Activated CD4-positive, alpha-beta T cell treated with anti-CD3 and anti-CD28 coated beads, Interleukin-2, amount 50 U/mL, for 16 hours (primary cell): ENCODE measurements at places on chromosomes 3 and 15.

DNA sequence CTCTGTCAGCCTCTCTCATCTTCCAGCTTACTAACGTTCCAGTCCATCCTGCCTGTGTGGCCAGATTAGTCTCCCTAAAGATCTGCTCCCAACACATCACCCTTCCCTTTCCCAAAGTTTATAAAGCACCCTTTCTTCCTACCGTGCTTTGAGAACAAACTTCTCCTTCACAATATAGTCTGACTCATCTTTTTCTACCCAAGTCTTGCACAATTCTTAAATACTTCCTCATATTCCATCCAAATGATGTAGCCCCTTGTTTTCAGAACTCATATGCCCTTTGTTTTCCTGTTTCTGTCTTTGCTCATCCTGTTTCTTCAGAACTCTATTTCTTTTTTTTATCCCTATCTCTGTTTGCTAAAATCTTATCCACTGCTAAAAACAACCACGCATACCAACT, 326.8 kb downstream of the MFSD1 start:
- no peak for DNase-seq

DNA sequence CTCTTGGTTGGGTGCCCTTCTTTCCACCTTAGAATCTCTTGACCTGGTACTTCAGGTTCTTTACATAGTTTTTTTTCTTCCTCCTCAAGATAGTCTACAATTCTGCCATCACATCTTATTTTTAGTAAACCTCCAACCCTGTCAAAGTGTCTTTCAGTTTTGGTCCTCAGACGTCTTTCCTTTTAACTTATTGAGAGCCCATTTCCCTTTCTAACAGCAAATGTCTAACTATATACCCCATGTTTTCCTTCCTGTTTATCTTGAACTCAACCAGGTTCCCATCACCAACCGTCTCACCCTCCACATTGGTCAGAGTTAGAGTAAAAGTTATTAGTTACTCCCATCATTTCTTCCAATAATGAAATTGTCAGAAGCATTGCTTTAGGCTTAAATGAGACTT, 10.4 kb downstream of the KBTBD12 start:
- DNase-seq, result no peak

GRCh38 chr15:85620690-85621049, 174.1 kb downstream of the KLHL25 start:
- DNase-seq, result no peak

GRCh38 chr3:191329654-191330529, at the start of gene UTS2B:
UTS2B (minus strand) TSS chr3:191330526; CDS start chr3:191282189, 48,337 bp downstream.
- DNase-seq, result peak; percentile 9

- peak; percentile 92 for DNase-seq
Measured at GRCh38 chr3:111541911-111542483, at the start of gene CD96. CD96 (plus strand) TSS chr3:111542197; CDS start chr3:111542249, 52 bp downstream.

GRCh38 chr3:71801986-71802385, 17.0 kb upstream of the PROK2 start:
- no peak for DNase-seq

DNA sequence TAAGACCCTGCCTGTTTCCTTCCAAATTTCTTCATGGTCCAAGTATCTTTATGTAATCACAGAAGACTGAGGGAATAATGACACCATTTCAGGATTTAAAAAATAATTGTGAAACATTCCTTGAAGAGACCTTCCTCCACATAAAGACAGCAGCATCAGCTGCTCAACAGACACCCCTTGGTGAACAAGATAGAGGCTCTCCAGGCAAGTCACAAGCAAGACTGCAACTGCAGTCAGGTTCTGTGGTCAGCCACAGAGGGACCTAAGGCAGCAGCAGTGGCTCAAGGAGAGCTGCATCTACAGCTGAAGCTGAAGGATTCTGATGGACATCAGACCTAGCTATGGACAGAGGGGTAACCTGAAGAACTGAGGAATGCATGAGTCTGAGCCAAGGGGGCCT, 97.2 kb upstream of the C3orf80 start:
- DNase-seq, result no peak

- DNase-seq, result no peak
Measured at GRCh38 chr3:48320996-48321395, 12.5 kb downstream of the SPINK8 start.

DNA sequence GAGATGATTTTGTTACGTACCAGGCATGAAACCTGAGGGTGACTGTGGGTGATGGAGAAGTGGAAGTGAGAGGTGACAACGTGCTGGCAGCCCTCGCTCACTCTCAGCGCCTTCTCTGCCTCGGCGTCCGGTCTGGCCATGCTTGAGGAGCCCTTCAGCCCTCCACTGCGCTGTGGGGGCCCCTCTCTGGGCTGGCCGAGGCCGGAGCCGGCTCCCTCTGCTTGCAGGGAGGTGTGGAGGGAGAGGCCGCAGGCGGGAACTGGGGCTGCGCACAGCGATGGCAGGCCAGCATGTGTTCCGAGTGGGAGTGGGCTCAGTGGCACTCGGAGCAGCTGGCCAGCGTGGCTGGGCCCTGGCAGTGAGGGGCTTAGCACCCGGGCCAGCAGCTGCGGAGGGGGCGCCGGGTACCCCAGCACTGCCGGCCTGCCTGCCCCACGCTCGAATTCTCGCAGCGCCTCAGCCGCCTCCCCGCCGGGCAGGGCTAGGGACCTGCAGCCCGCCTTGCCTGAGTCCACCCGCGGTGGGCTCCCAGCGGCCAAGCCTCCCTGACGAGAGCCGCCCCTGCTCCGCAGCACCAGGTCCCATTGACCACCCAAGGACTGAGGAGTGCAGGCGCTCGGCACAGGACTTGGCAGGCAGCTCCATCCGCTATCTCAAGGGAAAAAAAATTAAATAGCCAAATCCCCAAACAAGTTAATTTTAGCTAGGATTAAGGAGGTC, 29.7 kb upstream of the MYRIP start:
- no peak for DNase-seq

- no peak for DNase-seq
Measured at GRCh38 chr3:47635536-47635935, 56.9 kb upstream of the CSPG5 start.

GRCh38 chr3:193941486-193941885, 194.5 kb upstream of the HES1 start:
- DNase-seq, result no peak

DNA sequence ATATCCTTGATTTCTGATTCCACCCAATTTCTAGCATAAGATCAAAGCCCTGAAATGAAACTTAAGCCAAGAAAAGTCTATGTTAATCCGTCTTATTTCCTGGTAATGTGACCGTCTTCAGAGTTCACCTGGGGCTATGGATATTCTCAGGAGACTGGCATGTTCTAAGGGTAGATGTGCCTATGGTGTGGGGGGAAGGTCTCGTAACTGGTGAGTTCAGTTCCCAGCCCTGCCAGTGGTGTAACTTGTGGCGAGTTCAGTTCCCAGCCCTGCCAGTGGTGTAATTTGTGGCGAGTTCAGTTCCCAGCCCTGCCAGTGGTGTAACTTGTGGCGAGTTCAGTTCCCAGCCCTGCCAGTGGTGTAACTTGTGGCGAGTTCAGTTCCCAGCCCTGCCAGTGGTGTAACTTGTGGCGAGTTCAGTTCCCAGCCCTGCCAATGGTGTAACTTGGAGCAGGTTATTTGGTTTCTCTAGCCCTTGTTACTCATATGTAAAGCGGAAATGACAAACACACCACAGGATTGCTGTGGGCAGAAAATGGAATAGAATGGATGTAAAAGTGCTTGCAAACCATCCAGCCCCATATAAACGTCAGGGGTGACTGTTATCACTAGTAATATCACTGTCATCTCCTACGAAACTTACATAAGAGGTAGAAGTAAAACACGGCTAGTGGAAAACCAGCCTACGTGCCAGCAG, 30.4 kb downstream of the SLC51A start:
- DNase-seq, result peak; percentile 68

- DNase-seq, result no peak
Measured at GRCh38 chr15:61038387-61038786, 190.7 kb downstream of the RORA start.

GRCh38 chr3:99474776-99475175, 163.6 kb upstream of the COL8A1 start:
- DNase-seq, result no peak

DNA sequence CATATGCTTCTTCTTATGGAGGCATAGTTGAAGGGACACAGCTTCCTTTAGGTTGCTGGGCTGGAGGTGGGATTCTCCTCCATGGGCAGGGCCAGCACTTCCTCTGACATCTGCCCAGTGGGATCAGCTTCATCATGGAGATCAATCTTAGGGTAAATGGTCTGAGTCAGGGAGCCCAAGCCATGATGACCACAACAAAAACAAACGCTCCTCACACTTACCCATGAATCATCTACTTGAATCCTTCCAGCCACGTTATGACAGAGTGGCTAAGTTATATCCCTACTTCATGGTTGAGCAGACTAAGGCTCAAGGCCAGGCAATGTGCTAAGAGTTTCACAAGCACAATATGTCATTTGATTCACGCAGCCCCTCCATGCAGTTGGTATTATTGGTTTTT, 87.2 kb upstream of the NMNAT3 start:
- DNase-seq, result no peak

DNA sequence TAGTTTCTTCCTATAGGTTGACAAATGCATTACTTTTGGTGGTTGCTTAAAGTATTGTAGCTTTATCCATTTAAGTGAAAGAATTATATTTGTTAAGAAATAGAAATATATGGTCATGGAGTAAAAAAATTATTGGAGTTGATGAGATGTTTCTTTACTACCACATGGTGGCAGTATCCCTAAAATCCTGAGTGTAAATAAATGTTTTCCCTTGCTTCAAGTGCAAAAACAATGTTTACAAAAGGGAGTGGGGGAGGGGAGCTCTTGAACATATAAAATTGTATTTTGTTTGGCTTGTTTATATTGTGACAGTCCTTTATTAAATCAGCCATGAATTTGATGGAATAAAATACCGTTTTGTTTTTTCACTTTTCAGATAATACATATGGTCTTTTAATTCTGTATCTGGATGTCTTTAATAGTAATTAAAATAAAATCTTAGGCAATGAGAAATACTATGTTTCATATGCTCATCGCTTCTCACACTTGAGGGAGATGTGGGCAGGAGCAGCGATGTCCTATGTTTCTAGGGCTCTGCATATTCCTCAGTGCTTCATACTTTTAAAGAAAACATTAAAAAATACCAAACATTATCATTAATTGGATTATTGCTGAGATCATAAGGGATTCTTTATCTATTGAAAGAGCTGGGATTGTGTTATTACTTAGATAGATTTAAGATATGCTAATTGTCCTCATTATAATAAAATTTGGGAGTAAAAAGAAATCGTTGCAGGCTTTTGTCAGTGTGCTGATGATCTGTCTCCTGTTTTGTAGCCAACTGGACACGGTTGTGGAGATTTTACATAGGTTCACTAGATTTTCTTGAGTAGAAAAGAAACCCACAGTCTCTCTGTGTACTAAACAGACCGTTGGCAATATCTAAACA, 349.7 kb downstream of the TUSC7 start:
- DNase-seq, result no peak

- no peak for DNase-seq
Measured at GRCh38 chr3:13857702-13858380, 22.0 kb downstream of the WNT7A start.

DNA sequence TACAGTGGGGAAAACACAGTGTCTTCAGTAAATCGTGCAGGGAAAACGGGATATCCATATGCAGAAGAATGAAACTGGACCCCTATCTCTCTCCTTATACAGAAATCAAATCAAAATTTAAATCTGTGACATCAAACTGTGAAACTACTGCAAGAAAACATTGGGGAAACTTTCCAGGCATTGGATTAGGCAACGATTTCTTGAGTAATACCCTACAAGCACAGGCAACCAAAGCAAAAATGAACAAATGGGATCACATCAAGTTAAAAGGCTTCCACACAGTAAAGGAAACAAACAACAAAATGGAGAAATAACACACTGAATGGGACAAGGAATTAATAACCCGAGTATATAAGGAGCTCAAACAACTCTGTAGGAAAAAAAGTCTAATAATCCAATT, 165.3 kb downstream of the PLCL2 start:
- no peak for DNase-seq

DNA sequence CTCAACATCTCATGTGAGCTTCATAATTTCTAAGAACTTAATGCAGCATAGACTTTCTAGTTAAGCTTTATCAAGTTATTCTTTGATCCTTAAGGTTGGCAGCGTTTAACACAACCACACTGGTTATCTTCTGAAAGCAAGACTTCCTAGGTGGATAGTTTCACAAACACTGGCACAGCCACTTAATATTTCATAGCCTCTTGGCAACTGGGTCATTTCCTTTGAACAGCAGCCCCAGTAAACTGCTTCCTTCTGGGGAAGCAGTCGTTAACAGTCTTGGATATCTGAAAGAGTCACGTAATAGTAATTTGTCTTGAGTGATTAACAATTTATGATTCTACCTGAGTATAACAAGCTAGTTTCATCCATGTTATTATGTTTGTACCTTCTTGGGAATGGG, 45.9 kb upstream of the ABHD10 start:
- no peak for DNase-seq

GRCh38 chr3:184815046-184815930, 3.3 kb downstream of the VPS8 start:
- DNase-seq, result peak; percentile 52

- peak; percentile 62 for DNase-seq
Measured at GRCh38 chr3:150097588-150097890, 126.8 kb upstream of the PFN2 start.

GRCh38 chr15:101618851-101619614, 33.1 kb downstream of the TM2D3 start:
- DNase-seq, result no peak

DNA sequence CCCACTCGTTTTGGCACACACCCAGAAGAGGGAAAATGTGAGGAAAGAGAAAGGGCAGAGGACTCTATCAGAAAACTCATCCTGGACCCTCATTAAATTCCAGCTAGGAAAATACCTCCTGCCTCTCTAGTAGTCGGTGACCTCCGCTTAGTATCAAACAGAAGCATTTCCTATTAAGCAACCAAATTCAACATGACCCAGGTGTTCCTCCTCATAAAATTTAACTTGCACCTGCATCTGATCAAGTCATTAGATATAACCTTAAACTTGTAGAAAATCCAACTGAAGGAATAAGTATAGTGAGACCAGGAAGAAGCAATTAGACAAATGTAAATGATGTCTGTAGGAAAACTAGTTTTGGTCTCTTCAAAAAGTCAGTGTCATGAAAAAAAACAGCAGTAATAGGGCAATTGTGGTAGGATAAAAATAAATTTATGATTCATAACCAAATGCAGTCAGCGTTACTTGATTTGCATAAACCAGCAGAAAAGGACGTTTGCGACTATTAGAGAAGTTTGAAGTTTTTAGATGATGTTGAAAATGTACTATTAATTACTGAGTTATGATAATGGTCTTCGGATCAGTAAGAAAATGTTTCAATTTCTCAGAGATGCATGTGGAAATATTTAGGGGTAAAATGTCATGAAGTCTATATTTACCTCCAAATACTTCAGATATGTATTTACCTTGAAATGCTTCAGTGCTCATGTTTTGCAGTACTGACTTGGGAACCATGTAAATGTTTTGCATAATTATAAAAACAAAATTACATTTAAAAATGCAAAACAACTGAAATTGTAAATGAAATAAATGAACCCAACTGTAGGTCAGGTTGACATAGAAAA, 44.6 kb downstream of the LDHAL6B start:
- peak; percentile 24 for DNase-seq
